ENCODE measurements at places on chromosomes 13 and 19. TPM values are rescaled to one million over a fixed set of nuclear protein-coding genes. Genes with fewer than 3 reads are reported as not detected.

The CRLF1 gene
- total RNA-seq: 2.6 TPM

- no peak for DNase-seq
These were observed 2.0 kb upstream of the MAB21L1 start for GRCh38 chr13:35478271-35479037.

The TUBB4A gene
- total RNA-seq: 3.8 TPM

GRCh38 chr19:54660306-54660705 is 2.5 kb upstream of the LILRB4 start:
- DNase-seq: no peak

The MEIOSIN gene
- total RNA-seq: not detected

DNA sequence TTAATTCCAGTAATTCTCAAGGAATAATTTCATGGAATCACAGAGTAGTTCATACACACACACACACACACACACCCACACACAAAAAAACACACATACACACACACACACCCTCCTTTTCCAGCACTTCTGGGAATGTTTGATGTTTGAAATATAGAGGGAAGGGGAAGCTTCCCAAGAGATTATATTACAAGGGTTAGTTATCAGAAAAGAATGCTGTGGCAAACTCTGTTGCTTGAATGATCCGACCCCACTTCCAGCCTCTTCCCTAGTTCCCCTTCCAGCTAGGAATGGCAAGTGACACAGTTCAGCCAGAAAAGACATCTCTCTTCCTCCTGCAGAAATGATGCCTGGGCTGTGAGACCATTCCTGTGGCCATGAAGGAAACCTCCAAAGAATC is 49.9 kb downstream of the KCTD12 start:
- DNase-seq: no peak

The ZNF737 gene
- 2.9 TPM for total RNA-seq

- DNase-seq: peak; percentile 75
These were observed 718.5 kb downstream of the EFNB2 start for GRCh38 chr13:105816994-105817393.

The KLK1 gene
- 1.1 TPM for total RNA-seq

DNA sequence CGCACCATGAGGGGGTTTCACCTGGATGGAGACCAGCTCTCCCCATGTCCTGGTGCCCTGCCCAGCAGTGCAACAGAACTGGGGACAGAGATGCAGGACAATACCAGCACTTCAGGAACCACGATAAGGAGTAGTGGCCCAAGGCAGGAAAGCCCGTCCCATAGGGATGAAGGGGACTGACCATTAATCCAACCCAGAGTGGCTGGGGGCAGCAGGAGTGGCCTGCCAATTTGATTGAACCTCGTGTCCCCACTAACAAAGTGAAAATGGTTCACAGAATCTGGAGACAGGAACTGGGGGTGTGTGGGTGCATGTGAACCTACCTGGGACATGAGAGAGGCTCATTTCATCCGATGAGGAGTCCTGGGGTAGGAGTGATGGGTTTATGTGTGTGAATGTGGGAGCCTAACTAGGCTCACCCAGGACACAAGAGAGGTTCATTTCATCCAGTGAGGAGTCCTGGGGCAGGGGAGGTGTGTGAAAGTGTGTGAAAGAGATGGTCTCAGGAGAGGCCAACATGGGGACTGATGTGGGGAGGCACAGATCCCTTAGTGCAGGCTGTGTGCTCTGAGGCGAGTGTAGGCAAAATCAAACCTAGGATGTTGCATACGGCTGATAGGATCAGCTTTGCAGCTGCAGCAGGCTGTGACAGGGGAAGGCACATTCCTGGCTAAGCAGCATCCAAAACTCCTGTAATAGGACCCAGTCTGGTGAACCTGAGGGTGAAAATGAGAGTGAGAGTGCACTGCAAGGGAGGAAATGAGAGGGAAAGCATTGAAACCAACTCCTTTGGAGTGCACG is 98.2 kb downstream of the ZNF429 start:
- no peak for DNase-seq

DNA sequence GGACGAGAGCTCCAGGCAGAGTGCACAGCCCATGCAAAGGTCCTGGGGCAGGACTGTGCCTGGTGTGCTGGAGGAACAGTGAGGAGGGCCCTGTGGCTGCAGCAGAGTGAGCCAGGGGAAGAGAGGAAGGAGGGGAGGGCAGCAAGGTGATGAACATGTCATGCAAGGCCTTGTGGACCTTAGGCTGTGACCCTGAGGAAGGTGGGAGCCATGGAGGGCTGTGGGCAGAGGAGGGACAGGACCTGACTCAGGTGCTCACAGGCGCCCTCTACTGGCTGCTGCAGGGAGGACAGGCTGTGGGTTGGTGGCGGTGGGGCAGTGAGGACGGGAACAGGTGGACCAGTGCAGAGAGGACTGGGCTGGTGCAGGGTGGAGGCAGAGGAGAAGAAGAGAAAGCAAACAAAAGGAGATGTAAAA is 170.3 kb downstream of the PTPRS start:
- DNase-seq: peak; percentile 52

DNA sequence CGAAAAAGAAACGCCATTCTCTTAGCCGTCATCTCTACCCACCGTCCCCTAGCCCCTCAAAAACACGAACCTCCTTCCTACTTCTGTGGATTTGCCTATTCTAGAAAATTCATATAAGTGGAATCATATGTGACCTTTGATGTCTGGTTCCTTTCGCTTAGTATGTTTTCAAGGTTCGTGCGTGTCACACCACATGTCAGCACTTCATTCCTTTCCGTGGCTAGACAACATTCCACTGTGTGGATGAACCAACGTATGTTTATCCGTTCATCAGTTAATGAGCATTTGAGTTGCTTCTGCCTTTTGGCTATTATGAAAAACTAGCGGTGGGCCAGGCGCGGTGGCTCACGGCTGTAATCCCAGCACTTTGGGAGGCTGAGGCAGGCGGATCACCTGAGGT is 14.0 kb upstream of the PPP1R12C start:
- DNase-seq: no peak

The ZNF541 gene
- not detected for total RNA-seq

The VSIG10L gene
- 4.5 TPM for total RNA-seq

GRCh38 chr13:95150555-95150954 is 150.7 kb downstream of the ABCC4 start:
- no peak for DNase-seq

- no peak for DNase-seq
These were observed 32.8 kb downstream of the COG6 start for GRCh38 chr13:39688278-39688677.

DNA sequence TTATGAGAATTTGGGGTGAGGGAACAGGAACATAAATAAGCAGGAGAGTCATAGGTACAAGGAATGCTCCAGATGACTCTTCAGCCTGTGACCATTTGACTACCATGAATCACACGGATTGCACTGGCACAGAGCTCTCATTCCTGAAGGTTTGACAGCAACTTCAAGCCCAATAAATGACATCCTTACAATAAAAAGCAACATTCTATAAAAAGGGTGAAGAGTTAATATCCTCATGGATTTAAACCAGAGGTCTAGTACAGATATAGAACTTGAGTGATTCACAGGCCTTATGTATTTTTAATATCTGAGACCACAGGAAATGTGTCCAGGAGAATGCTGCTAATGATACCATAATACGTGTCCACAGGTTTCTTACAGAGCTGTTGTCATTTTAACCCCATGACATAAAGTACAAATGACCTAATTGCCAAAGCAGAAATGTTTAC is 158.1 kb downstream of the IRS2 start:
- no peak for DNase-seq

The ZNF585A gene
- total RNA-seq: 7.3 TPM

- DNase-seq: no peak
These were observed 30.4 kb upstream of the SLC1A5 start for GRCh38 chr19:46818812-46819211.

DNA sequence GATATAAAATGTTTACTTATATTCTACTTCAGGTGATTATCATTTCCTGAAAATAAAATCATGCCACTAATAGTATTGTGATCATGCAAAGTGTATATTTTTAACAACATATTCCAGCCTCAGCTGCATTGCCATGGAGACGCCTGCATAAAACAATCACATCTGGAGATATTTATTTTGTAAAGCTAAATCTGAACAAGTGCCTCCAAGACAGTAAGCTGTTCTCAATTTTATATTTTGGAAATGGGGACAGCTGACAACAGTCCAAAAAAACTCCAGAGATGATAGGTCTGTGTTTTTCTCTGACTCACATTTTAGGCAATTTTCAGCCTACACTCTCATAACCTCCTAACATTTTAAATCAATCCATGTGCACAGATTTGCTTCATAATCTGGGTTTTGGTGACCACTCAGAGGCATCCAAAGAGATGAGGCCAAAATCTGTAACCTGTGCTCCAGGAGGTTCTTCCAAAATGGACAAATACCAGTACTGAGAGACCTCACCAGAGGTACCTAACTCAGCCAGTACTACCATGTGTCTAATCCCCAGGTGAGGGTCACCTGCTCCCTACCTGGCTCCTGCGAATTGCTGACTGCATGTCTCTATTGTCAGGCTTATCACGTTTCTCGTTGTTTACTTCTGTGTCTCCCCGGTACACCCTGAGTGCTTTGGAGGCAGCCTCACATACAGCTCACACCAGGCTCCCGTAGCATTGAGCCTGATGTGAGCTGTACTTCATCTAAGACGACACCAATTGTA is 62.7 kb downstream of the COL4A1 start:
- DNase-seq: no peak

DNA sequence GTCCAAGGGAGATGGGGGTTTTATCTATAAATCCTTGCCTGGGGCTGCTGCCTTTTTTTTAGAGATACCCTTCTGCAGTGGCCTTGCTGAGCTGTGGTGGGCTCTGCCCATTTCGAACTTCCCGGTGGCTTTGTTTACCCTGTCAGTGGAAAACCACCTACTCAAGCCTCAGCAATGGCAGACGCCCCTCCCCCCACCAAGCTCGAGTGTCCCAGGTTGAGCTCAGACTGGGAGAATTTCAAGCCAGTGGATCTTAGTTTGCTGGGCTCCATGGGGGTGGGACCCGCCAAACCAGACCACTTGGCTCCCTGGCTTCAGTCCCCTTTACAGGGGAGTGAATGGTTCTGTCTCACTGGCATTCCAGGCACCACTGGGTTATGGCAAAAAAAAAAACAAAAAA is 21.6 kb downstream of the LGALS13 start:
- DNase-seq: no peak

The MEDAG gene
- total RNA-seq: not detected

The GARIN5A gene
- 1.5 TPM for total RNA-seq

GRCh38 chr19:17112700-17113099 is 37.1 kb downstream of the MYO9B start:
- no peak for DNase-seq

The CD22 gene
- not detected for total RNA-seq

The OSCAR gene
- 0.23 TPM for total RNA-seq

The SULT2A1 gene
- 4.5 TPM for total RNA-seq

GRCh38 chr13:72960114-72960513 is 98.7 kb upstream of the KLF5 start:
- DNase-seq: no peak

The CACNG7 gene
- not detected for total RNA-seq

DNA sequence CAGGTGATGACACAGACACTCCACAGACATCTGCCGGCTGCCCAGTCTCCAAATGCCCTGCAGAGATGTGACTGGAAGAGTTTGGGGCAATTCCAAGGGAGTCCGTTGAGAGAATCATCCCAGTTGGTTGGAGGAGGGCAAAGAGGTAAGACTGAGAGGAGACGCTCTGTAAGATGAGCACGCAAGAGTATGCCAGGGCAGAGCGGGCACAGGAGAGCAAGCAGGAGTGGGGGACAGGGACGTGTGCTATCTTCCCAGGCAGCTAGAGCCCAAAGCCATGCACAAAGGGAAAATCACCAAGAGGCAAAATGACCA is 156.3 kb upstream of the TSHZ3 start:
- DNase-seq: no peak

The KLK2 gene
- not detected for total RNA-seq

DNA sequence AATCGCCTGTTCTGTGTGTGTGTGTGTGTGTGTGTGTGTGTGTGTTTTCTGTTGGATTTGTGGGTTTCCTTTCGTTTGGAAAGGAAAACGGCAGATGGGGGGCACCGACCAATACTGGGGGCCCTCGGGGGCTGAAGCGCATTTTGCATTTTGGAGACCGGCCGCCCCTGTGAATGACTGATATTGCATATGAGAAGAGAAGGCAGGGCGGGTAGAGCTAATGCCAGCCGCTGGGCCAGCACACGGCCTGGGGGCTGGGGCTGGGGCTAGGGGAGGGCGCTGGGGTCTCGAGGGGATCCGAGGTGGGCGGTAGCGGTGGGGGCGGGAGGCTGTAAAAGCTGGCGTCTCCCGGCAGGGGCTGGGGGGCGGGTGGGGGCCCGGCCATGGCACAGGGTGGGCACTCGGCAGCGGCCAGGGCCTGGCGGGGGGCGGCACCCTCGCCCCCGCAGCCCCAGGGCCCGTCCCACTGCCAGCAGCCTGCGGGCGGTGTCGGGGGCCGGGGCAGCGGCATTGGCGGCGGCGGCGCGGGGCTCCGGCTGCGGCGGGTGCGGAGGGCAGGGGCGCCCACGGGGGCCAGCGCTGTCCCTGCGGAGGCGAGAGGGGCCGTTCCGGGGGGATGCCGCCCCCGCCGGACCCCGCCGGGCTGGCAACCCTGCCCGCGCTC is 11.2 kb downstream of the ANO8 start:
- DNase-seq: no peak

DNA sequence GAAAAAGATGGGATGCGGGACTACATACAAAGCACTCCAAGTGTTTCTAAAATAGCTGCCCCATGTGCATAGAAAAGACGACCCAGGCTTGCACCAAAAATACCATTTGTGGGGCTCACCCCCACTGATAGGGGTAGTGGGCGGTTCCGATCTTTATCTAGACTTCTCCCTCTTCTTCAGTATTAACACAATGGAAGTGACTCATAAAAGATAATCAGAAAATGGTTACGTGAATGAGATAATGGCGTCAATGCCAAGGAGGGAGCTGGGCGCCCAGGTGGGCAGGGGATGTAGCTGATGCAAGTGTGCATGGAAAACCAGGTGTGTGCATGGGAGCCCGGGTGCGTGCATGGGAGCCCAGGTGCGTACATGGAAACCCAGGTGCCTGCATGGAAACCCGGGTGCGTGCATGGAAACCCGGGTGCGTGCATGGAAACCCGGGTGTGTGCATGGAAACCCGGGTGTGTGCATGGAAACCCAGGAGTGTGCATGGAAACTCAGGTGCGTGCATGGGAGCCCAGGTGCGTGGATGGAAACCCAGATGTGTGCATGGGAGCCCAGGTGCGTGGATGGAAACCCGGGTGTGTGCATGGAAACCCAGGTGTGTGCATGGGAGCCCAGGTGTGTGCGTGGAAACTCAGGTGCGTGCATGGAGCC is 32.7 kb downstream of the LAMP1 start:
- no peak for DNase-seq

The PTGIR gene
- total RNA-seq: not detected

The C1QTNF9B gene
- total RNA-seq: not detected
